ENCODE measurements at places on chromosomes 7 and 10.

DNA sequence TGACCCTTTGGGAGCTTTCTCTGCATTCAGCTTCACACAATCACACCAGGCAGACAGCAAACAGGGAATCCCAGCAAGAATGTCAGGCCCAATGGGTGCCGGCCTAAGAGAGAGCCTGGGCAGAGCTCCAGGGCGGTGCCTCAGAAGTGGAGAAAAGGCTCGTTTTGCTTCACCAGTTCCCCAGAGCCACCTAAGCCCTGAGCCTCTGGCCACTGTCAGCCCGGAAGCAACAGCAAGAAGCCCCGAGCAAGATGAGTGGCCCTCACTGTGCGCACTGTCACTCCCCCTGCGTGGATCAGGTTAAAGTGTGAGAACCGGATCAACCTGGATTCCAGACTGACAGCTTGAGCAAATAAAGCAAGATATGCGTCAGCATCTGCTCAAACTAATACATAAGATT, 14.7 kb downstream of the CNPY1 start:
- no peak for DNase-seq

- DNase-seq, result no peak
Observed at GRCh38 chr7:23183279-23184012, 1.6 kb downstream of the NUP42 start.

- no peak for DNase-seq
Observed at GRCh38 chr10:84078771-84079170, 60.5 kb upstream of the GHITM start.

GRCh38 chr7:41696323-41696916, 6.5 kb downstream of the INHBA start:
- DNase-seq, result no peak

DNA sequence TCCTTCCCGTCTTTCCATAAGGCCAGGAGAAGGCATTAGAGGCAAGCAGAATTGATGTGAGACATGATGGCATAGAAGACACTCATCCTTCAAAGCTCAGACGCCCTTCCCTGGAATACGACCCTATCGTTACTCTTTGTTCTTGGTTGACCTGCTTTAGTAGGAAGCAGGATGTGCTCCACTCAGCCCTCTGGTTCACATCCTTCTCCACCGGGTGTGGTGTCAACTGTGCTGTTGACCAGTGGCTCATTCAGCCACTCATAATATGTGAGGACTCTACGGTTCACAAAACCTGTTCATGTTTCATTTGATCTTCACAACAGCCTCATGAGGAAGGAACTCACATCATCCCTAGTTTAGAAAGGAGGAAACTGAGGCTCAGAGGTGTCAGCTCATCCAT, 47.1 kb downstream of the ADRA2A start:
- DNase-seq, result no peak

Measured in cortex of kidney (tissue), 1 donor.